ENCODE measurements at places on chromosomes 3 and 15.

DNA sequence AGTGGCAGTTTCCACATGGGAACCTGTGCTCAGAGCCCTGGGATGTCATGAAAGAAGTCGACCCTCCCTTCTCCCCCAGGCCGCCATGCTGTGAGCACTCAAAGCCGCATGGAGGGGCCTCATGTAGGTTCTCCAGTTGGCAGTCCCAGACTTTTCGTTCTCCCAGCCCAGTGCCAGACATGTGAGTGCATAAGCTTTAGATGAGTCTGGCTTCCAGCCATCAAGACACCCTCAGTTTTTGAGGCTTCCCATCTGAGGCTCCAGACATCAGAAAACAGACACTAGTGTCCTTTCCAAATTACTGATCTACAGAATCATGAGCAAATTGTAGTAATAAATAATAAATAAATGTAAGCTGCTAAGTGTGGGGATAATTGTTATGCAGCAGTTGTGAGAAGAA, 136.5 kb upstream of the AGBL1 start:
- no peak for DNase-seq

GRCh38 chr15:80384432-80384831, 19.8 kb upstream of the ARNT2 start:
- no peak for DNase-seq

GRCh38 chr3:177883957-177884356, 652.3 kb upstream of the KCNMB2 start:
- DNase-seq: no peak

- peak; percentile 39 for DNase-seq
Measured at GRCh38 chr15:65638681-65639089, 16.9 kb downstream of the SLC24A1 start.

GRCh38 chr15:62060896-62061280, 641 bp upstream of the VPS13C start:
- DNase-seq: no peak

GRCh38 chr15:52382647-52383046, 87.0 kb upstream of the MYO5C start:
- DNase-seq: no peak

DNA sequence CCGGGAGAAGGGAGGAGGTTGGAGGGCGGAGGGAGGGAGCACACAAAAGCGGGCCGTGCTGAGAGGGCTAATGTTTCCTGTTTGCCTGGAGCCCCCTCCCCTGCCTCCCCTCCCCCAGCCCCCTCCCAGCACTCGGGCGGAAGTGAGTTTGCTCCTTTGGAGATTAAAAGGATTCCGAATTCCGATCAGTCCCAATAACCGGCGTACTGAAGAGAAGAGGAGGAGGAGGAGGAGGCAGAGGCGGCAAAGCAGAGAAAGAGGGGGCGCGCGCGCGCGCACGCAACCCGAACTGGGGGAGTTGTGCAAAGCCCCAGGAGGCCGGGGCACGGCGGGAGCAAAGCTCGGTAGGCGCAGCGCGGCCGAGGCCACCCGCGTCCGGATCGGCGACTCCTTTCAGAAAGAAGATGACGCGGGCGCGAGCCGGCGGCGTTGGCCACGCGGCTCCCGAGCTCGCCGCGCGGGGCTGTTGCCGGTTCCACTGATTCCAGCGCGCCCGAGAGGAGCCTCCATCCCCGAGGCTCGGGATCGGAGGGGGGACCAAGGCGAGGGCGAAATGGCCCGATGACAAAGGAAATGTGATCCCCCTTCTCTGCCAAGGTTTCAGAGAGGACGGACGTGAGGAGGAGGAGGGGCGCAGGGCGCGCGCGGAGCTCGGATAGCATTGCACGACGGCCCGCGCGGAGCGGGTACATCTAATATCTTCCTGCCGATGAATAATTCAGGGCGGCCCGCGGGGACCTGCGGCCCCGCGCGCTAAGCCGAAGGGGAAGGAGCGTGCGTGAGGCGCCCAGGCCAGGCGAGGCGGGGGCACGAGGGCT, 1.1 kb upstream of the TRIM71 start:
- DNase-seq: no peak

- DNase-seq: no peak
Measured at GRCh38 chr3:161386991-161387770, 15.9 kb upstream of the SPTSSB start.

DNA sequence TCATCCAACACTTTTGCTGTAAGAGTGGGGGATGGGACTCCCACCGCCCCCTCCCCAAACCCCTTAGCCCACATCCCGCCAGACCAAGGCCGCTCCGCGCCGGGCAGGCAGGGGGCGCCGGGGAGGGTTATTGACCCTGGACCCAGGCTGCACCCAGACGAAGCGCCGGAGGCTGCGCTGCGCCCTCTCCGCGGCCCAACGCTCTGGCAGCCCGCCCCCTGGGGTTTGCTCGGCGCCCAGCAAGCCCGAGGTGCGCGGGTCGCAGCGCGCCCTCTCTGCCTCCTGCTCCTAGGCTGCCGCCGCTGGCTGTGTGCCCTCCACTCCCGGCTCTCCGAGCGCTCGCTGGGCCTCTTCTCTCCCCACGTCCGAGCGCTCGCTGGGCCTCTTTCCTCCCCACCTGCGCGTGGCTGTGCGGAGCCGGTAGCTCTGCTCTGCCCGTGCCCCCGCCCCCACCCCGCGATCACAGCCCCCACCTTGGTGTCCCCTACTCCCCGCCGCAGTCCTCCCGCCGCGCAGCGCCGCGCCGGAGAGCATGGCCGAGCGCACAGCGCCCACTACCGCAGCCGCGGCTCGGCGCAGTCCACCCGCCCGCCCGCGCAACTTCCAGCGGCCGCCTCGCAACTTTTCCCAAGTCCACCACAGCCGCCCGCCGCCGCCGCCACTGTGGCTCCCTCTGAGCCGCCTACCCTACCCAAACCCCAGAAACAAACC, 1.2 kb downstream of the MECOM start:
- no peak for DNase-seq

DNA sequence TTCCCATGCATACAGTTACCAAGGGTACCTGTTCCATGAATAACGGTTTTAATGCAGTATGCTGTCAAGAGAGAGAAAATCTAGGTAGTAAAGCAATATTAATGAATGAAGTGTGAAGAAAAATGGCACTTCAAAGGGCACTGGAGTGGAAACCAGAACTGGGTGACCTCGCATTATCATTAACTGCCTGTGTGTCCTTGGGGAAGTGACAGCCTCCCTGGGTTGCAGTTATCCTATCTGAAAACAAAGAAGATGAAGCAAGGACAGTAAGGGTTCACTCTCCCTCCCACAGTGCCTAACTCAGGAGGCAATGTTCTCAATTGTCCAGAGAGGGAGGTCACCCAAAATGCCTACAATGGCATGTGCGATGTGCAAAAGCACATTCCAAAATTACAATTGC, 15.1 kb downstream of the MTHFS start:
- DNase-seq: no peak

DNA sequence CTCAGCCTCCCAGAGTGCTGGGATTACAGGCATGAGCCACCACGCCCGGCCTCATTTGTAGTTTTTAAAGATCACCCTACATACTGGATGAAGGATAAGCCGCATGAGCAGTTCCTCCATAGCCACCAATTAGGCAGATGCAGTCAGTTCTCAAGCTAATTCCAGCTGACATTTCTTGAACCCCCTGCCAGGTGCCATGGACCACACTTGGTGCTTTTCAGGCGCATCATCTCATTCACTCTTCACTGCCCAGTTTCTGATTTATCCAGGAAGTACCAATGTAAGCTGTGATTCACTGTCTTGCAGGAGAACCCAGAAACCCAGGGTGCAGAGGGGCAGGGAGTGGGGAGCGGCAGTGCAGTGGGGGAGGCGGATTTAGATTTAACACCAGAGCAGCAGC, 56.5 kb upstream of the RASA2 start:
- DNase-seq: no peak

- no peak for DNase-seq
Measured at GRCh38 chr15:69606144-69606543, 153.5 kb downstream of the RPLP1 start.

- DNase-seq: no peak
Measured at GRCh38 chr15:92097474-92098178, 244.1 kb downstream of the SLCO3A1 start.

DNA sequence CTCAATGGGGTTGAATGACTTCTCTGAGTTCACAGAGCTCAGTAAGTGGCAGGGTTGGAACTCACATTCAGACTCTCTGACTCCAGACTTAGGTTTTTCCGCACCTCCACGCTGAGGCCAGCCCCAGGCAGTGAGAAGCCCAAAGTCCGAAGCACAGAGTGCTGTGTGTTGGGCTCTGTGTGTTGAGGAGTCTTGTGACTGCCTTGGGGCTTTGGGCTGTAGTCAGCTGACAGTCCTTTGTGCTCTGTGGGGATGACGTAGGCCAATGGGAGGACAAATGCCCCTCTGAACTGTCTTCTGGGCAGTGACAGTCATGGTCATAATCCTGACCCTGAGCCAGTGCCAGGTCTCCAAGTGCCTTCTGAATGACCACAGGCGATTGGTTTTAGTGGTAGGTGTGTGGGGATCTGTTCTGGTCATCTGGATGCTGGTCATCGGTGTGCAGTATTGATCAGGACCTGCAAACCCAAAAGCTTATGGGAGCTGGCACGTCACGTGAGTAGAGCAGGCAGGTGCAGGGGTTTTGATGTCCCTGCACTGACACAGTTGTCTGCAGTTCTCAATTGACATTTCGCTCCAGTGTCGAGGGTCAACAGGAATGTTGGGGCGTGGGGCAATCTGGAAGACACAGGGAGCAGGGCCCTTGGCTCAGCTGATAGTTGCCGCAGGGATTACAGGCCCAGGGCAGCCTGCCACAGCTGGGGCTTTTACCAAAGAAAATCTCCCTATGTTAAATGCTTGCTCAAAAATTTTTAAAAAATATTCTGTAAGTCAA, 45.3 kb downstream of the CAPN3 start:
- DNase-seq: no peak

DNA sequence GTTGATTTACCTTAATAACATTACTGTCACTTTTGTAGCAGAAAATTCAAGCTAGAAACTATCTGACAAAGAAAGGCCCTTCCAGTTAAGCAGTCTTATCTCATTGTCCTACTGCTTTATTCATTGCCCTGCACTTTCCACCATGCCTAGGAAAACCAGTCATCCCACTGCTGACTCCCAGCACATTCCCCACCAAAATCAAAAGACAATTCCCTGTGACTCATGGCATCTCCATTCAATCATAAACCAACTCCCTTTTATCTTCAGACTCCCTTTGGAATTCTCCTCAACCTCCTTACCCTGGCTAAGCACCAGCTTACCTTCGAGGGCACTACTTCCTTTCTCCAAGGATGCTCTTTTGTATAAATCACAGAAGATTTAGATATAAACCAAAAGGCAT, 184.3 kb downstream of the PLCH1 start:
- DNase-seq: no peak

GRCh38 chr15:74815121-74815934, 2.7 kb downstream of the LMAN1L start:
- no peak for DNase-seq

DNA sequence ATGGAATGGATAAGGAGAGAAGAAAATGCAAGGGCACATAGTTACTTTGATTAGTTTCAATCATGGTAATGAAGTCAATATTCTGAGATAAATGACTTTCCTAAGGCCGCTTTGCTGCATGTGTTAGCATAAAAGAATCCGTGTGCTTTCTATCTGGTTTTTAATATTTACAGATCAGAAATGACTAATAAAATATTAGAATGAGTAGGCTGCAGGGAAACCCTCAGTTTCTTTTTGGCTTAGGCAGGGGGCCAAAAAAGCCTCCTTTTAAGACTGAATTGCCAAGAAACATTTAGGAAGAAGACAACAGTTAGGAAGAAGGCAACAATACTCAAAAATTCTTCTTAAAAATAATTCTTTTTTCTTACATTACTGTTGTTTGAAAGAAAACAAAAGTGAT, 11.6 kb downstream of the NEK11 start:
- DNase-seq: no peak

DNA sequence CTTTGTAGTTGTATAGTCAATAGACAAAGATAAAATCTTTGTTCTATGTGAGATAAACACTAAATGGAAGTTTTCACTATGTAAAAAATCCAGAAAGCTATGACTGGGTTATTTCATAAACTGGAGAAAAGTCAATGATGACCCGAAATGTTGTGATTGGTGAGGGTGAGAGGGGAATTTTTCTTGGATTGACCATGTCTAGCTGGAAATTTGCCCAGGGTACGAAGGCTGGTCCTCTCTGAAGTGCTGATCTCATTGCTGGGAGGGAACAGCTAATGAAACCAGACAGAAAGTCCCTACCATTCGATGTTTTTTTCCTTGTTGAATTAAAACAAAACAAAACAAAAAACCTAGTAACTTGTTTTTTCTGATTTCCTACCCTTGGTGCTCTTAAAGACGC, 14.3 kb downstream of the TPRG1 start:
- DNase-seq: no peak

All from SIG-M5 (cell line).